ENCODE measurements at places on chromosomes 1 and 21.

GRCh38 chr1:28172713-28173150, 3.8 kb downstream of the PTAFR start:
- DNase-seq: no peak

- DNase-seq: no peak
Observed at GRCh38 chr1:234562334-234562733, 47.6 kb downstream of the IRF2BP2 start.

GRCh38 chr21:34612557-34612956, 2.4 kb downstream of the RCAN1 start:
- no peak for DNase-seq

- no peak for DNase-seq
Observed at GRCh38 chr1:204921855-204922516, 51.3 kb downstream of the NFASC start.

DNA sequence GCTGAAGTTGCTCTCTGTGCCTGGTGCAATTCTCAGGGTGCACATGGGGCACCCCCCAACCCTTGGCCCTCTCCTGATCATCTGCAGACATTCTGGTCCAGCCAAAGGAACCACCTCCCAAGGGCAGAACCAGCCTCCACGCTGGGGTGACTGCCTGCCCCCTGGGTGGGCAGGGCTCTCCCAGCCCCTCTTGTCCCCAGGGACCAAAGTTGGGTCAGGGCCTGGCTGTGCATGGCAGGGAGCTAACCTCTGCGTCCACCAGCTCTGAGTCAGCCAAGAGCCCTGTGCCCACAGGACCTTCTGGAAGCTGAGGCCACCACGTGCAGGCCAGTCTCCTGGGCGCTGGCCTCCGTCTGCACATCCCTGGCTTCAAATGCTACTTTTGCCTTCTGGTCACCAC, 101.9 kb downstream of the SIK1 start:
- no peak for DNase-seq

GRCh38 chr1:177741476-177741875, 228.4 kb downstream of the SEC16B start:
- DNase-seq: no peak

DNA sequence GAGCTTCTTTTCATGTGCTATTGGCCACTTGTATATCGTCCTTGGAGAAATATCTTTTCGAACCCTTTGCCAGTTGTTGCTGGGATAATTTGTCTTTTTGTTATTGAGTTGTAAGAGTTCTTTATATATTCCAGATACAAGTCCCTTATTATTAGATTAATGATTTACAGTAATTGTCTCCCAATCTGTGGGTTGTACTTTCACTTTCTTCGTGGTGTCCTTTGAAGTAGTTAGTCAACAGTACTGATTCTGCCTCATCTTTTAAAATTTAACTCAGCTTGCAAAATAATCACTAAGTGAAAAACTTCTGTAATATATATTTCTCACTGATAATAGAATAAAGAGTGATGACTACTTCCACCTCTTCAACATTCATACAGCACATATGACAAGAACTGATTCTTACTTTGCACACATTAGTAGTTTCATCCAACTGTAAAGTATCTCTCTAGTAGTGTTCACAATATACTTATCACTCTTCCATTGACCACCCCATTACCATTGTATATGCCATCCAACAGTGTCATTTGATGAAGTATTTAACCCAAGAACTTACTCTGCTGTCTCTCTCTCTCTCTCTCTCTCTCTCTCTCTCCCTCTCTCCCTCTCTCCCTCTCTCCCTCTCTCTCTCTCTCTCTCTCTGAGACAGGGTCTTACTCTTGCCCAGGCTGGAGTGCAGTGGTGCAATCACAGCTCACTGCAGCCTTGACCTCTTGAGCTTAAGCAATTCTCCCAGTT, 104.2 kb upstream of the DMRTA2 start:
- DNase-seq: no peak

DNA sequence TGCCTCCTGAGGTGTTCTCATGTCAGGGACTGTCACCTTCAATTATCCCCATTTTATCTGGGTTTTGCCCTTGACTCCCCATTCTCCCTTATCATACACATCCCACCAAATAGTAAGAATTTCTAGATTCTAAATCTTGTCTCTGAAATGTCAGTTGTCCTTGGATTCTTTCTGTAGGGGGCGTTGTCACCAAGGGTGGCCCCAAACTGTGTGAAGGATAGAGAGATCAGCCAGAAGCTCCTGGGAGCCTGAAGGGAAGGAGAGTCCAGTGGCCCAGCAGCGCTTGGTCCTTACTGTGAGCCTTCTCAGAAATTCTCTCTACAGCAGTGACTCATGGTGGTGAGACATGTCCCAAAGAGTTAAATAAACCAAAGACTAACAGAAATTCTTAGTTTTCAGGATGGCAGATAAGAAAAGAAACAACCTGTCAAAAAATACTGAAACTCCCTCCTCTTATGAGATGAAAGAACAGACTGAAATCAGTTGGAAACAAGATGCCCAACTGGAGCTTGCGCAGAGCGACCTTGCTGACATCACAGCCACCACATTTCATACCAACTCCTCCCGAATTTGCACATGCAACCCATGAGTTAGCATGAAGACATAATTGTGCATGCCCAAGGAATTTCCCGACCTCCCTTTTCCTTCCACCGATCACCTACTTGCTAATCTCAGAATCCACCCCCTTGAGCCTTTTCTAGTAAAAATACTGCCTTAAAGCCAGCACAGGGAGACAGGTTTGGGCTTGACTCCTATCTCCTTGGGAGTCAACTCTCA, 109.8 kb downstream of the ELAVL4 start:
- DNase-seq: no peak

- DNase-seq: no peak
Observed at GRCh38 chr21:21851657-21852056, 853.4 kb downstream of the NCAM2 start.

- no peak for DNase-seq
Observed at GRCh38 chr1:95438218-95438948, 204.4 kb downstream of the RWDD3 start.

- DNase-seq: no peak
Observed at GRCh38 chr1:209486861-209487593, 96.5 kb upstream of the CAMK1G start.

DNA sequence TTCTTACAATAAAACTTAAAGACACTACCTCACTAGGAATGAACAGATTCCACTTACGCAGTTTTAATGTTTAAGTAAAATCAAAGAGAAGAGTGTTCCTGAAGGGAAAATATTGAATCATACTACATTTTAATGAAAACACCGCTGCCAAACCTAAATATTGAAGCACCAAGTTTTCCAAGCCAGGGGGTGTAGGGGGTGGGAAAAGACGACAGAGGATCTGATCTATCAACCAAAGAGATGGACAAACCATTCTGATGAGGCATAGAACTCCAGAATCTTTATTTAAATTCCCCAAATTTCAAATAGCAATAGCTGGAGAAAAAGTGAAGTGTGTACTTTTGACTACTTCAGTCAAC, 1.2 kb downstream of the ELK4 start:
- DNase-seq: no peak

- no peak for DNase-seq
Observed at GRCh38 chr1:89531480-89532139, 7.0 kb downstream of the LRRC8B start.

DNA sequence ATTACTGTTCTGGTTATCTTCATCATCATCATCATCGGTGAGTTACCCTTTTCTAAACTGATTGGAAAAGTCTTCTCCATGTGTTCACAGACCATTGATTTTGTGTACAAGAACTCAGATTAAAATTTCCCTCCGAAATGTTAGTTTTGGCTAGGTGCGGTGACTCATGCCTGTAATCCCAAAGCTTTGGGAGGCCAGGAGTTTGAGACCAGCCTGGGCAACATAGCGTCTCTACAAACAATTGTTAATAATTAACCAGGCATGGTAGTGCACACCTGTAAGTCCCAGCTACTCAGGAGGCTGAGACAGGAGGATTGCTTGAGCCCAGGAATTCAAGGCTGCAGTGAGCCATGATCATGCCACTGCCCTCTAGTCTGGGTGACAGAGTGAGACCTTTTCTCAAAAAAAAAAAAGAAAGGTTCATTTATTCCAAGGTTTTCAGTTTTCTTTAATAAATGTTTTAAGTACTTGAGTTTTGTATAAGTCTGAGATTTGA, 5.9 kb upstream of the PER3 start:
- no peak for DNase-seq

- DNase-seq: no peak
Observed at GRCh38 chr1:91854852-91855534, 31.0 kb downstream of the TGFBR3 start.

GRCh38 chr1:180185281-180185680, 30.6 kb downstream of the QSOX1 start:
- no peak for DNase-seq

GRCh38 chr1:110487726-110488125, 31.2 kb downstream of the KCNA10 start:
- DNase-seq: no peak

DNA sequence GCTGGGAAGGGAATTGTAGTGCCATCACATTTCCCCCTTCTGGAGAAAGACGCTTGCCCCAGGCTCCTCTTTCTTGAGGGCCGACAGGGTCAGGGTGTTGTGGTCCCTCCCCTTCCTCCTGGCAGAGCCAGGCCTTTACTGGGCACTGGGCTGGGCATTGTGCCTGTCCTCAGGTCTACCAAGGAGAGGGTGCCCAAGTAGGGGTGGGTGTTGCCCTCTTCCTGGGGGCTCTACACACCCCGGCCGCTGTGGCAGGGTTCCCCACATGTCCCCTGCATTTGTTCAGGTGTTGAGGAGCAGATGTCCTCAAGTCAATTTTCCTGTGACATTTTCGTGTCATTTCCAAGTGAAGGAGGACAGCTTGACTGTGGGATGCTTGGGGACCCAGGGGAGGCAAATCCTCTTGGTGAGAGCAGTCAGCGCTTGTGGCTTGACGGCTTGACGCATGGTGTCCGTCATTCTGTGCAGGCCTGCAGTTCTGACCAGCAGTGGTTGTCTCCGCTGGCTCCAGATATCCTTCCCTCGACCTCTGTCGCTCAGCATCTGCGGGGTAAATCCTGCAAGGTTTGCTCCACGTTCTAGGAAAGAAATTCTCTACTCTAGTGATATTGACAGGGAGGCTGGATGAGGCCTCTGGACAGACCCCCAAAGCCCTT, 181.9 kb upstream of the VAMP3 start:
- DNase-seq: no peak

DNA sequence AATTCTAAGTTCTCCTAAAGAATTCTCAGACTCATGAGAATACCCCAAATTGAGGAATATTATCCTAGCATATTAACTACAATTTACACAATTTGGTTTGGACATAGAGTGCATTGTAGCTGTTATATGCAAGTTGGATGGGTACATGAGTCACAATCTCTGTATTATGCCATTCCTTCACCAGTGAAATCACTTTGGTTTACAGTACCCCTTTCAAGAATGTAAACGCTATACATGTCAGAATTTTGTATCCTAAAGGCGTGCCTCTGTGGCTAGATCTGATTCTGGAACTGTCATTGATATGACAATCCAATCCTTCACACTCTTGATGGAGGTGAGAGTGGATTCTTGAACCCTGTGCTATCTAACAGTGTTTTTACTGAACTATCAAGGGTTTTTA, 6.7 kb upstream of the IL10RB start:
- no peak for DNase-seq

- DNase-seq: no peak
Observed at GRCh38 chr1:214991691-214992315, 90.7 kb upstream of the KCNK2 start.

GRCh38 chr21:43873673-43874072, 8.7 kb downstream of the AGPAT3 start:
- no peak for DNase-seq

- no peak for DNase-seq
Observed at GRCh38 chr1:181064702-181065101, 23.8 kb upstream of the IER5 start.

DNA sequence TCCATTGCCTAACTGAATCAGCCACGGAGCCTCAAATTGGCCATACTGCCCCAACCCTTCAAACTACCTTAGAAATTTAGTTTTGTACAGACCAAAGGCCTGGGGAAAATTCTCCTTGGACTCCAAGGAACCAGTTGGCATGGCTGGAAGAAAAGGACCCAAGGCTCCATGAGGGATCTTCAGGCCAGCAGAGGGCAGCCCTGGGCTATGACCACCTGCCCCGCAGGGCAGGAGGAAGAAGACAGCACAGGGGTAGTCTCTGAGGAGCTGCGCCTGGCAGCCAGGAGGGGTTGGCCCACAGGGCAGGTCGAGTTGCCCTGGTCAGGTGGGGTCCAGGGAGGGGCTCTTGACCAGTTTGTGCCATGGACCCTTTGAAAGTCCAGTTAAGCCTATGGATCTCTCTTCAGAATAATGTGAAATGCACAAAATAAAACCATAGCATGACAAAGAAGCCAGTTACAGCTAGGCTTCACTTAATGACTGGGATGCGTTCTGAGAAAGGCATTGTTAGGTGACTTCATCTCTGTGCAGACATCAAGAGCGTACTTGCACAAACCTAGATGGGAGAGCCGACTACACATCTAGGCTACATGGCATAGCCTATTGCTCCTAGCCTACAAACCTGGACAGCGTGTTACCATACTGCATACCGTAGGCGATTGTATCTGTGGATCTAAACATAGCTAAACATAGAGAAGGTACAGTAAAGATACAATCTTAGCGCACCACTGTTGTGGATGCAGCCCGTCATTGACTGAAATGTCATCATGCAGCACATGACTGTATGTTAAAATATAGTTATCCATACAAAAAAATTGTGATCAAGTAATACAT, 26.1 kb downstream of the CACNA1S start:
- peak; percentile 9 for DNase-seq

GRCh38 chr1:160642281-160642644, 4.6 kb downstream of the SLAMF1 start:
- DNase-seq: no peak

DNA sequence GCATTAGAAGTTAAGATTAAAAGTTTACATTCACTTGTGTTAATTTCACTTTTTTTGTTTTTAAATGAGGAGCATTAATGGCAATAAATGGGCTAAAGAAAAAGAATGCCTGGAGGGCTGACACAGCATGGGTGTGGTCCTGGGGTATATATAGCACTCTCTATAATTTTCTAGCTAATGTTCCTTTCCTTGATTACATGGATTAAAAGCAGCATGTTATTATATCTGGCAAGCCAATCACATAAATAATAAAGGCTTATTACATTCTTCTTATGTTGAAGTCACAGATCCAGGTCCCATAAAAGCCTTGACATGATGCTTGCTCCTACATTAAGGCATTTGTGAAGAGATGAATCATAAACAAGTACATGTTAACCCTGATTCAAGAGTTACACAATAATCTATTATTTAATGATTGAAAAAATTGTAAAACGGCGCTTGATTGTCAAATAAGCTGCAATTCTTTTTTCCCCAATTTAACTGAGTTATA, 91.4 kb downstream of the LYPLAL1 start:
- DNase-seq: no peak

GRCh38 chr1:237005674-237006073, 1.4 kb upstream of the MT1HL1 start:
- DNase-seq: no peak

- DNase-seq: no peak
Observed at GRCh38 chr1:155898888-155899287, 12.3 kb downstream of the RIT1 start.

DNA sequence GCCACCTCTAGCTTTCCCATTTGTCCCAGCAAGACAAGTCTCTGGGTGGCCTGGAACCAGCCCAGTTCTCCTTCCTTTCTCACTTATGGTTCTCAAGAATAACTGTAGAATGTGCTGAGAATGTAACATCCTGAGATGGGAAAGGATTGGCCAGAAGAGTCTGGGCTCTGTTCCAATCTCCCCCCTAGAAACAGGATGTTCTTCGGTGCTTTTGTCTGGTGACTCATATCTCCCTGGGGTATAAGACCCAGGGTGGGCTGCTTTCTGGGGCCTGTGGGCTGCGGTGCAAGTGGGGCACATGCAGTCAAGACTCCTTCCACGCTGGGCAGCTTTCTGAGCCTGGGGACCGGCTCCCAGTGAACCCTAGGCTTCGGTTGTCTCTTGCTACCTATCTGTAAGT, 251.2 kb upstream of the POU3F1 start:
- DNase-seq: no peak
